GM19239 (cell line): ENCODE measurements at places on chromosomes 2 and 18.

- DNase-seq: no peak
Observed at GRCh38 chr2:240074545-240074944, 21.2 kb upstream of the OR6B3 start.

DNA sequence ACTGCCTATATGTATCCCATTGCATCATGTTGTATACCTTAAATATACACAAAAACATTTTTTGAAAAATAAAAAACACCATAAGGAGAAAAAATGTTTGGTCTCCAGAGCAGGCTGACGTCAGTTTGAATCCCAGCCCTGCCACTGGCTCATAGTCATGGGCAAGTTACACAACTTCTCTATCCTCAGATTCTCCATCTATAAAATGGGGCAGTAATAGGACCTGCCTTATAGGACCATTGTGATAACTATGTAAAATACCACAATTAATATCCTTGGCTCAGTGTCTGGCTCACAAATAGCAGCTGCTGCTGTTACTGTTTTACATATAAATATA is 135.6 kb downstream of the SMAD7 start:
- DNase-seq: no peak

DNA sequence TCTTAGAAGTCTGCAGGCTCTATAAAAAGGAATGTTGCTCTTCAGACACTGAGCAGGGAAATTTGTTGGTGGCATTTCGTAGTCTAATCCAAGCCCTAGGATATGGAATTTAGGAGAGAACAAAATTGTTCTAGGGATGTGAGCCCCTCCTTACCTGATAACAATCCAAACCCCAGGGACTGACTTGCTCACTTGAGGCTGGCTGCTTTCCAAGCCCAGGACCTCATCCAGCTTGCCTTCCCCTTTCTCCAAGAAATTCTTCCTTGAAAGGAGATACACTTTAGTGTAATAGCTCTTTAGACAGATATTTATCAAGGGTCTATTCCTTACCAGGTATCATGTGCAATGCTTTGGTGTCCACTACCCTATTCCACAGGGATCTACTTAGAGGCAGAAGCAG is 279.8 kb downstream of the C1D start:
- DNase-seq: no peak

DNA sequence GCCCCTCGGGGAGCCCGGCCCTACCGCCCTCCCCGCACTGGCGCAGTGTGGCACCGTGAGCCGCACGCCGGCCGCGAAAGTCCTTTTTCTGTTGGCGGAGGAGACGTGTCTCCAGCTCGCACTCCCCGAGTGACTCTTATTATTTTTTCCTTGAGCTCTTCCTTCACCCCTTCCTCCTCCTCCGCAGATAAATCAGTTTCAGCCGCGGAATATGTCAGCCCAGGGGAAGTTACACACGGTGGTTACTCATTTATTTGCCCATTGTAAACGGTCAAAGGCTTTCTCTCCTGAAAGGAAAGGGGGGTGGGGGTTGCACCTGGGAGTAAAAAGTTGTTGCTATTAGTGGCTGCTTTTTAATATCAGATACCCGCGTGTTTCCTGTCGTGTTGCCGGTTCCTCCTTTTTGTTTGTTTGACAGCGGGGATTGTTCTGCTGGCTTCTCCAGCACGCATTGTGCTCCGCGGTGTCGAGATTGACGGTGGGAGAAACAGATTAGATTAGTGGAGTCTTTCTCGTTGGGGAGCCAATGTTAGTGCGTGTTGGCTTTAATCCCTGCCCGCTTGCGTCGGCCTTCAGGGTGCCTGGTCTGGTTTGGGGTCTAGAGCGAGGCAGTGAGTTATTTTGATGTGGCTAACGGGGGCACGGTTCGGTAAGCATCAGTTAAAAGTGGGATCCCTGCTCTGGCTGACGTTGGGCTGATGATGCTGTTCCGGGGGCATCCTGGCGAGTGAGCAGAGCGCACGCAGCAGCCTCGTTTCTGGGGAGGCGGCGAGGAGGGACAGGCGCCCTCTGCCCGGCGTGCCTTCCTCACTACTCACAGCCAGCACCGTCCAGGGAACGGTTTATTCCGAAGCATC is 1.6 kb downstream of the CRIM1 start:
- DNase-seq: peak; percentile 17

DNA sequence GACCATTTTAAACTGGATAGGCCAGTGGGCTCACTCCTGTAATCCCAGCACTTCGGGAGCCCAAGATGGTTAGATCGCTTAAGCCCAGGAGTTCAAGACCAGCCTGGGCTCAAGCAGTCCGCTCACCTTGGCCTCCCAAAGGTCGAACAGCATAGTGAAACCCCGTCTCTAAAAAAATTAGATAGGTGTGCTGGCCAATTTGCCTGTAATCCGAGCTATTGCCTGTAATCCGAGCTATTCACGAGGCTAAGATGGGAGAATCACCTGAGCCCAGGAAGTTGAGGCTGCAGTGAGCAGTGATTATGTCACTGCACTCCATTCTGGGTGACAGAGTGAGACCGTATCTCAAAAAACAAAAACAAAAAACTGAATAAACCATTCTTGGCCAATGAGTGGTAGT is 52.6 kb upstream of the EMILIN2 start:
- no peak for DNase-seq

GRCh38 chr2:162480067-162480466 is 136.1 kb downstream of the GCA start:
- DNase-seq: no peak

DNA sequence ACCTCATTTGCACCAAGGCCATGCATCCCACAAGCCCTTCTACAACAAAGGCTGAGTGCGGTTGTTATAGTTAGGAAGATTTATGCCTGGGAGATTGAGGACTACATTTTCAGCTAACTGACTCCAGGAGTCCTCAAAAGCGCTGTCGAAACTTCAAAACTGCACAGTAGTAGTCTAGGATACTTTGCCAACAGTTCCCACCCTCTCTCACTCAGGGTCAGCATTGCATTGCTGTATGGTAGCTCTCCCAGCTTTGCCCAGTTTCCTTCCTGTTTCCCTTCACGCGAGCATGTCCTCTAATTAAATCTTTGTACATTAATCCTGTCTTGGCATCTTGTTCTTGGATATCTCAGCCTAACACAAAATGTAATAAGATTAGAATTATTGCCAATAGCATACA is 420.6 kb upstream of the UBE2E3 start:
- no peak for DNase-seq

GRCh38 chr2:58731488-58731869 is 490.4 kb upstream of the FANCL start:
- no peak for DNase-seq

DNA sequence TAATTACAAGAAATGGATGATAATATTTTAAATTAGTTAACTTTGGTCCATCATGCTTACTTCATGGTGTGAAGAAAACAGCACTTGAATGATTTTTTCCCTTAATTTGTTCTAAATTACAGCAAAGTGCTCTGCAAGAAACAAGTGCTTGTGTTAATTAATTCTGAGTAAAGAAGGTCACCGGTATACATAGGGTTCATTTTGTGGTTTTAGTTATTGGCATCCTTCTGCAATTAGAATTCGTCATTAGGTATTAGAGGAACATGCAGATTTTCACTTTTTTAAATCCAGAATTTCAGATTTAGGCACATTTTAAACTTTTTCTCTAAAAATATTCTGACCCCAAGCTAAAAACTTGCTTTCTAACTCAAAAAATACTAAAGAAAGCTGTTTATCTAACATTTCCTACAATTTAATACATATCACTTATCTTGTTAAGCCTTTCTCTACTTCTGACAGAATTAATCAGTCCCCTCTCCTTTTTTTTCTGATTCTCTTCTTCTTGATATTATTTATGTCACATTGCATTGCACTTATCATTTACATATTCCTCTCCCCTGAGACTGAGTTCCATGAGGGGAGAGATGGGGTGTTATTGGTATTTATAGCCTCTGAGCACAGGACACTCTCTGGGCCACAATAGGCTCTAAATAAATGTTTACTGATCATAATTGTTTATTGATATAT is 129.2 kb downstream of the PLA2R1 start:
- no peak for DNase-seq
